ENCODE measurements at places on chromosomes 1 and 21. TPM values are rescaled to one million over a fixed set of nuclear protein-coding genes. Genes with fewer than 3 reads are reported as not detected.
A peak's percentile ranks its signal among the peaks of the same experiment; 100 is the strongest.

DNA sequence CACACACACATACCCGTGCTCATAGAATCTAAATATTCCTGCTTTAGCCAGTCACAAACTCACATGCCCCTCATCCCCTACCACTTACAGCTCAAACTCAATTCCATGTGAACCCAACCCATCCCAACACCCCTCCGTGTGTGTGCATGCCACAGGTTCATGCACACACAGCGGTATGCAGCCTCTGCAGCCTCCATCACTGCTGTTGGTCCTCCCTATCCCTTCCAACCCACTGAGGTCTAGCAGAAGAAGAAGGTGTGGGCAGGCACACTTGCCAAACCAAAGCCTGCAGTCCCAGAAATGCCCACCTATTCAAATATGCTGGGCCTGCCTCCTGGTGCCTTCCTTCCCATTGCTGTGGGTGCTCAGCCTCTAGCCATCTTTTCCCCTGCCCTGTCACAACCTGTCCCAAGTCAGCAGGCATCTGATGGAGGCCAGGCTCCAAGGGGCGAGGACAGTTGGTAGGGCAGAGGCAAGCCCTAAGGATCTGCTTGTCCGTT, 26.2 kb downstream of the SLC2A1 start:
- DNase-seq = no peak

DNA sequence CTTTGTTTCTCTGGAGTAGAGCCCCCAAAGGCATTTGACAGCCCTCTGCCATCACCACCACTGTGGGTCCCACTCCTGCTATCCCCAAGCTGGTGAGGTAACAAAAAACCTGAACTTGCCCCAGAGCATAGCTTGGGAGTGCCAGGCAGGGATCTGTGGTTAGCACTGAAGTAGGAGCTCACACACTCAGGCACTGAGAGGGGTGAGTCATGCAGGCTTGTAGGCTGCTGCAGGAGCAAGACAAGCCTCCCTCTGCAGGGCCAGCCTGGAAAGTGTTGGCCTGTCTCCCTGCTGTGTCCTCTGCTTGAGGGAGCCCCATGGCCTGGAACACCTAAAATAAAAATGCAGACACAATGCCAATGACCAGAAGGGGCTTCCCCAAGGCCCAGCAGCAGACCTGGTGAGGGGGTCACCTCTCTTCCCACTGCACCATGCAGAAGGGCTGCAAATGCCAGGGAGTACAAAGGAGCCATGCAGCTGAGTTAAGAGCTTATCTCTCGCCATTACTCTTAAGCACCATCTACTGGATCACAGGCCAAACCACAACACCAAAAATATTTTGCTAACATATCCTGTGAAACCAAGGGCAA, 108.9 kb upstream of the POGK start:
- no peak for DNase-seq

- no peak for DNase-seq
Observed at GRCh38 chr1:11538886-11539285, 59.9 kb downstream of the DISP3 start.

DNA sequence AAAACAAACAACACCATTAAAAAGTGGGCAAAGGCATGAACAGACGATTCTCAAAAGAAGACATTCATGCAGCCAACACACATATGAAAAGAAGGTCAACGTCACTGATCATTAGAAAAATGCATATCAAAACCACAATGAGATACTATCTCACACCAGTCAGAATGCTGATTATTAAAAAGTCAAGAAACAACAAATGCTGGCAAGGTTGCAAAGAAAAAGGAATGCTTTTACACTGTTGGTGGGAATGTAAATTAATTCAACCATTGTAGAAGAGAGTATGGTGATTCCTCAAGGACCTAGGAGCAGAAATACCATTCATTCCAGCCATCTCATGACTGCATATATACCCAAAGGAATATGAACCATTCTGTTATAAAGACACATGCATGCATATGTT, 419.6 kb downstream of the NEGR1 start:
- DNase-seq = no peak

Gene NUAK2
- 139 TPM for total RNA-seq

- DNase-seq = no peak
Observed at GRCh38 chr1:215777370-215777925, 210.3 kb downstream of the KCTD3 start.

GRCh38 chr1:237386362-237387143, 344.6 kb downstream of the RYR2 start:
- DNase-seq = no peak

DNA sequence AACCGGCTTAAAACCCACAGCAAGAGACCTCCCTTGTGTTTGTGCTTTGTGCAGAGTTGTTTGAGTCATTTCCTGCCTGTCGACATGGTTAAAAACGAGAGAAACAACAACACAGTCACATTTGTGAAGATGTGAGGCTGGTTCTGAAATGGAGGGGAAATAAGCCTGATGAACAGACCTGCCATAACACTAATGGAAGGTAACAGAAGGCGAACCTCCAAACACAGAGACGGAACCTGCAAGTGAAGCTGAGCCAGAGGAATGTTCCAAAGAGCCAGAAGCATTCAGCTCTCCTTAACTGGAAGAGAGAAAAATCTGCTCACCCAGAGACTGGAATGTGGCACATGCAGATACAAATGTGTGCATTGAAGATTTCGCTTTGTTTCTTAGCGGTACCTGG, 53.2 kb upstream of the RAVER2 start:
- no peak for DNase-seq

Gene TCP10L
- total RNA-seq = 1.1 TPM

GRCh38 chr1:173508541-173508940, 31.4 kb downstream of the PRDX6 start:
- DNase-seq = no peak

DNA sequence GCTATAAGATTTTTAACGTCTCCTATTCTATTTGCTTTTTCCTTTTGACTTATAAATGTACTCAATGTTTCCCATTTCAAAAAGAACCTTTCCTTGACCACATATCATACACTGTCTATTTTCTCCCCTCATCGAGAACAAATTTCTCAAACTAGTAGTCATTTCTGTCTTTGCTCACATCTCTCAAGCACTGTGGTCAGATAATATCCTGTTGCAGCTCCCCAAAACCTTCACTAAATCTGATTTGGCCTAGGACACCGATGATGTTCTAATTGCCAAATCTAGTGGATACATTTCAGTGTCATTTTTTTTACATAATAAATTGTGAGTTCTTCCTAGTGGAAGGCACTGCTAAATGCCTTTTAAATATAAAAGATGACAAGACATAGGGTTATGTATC, 19.4 kb downstream of the CXADR start:
- no peak for DNase-seq

- no peak for DNase-seq
Observed at GRCh38 chr1:13948888-13949391, 249.0 kb downstream of the PRDM2 start.

DNA sequence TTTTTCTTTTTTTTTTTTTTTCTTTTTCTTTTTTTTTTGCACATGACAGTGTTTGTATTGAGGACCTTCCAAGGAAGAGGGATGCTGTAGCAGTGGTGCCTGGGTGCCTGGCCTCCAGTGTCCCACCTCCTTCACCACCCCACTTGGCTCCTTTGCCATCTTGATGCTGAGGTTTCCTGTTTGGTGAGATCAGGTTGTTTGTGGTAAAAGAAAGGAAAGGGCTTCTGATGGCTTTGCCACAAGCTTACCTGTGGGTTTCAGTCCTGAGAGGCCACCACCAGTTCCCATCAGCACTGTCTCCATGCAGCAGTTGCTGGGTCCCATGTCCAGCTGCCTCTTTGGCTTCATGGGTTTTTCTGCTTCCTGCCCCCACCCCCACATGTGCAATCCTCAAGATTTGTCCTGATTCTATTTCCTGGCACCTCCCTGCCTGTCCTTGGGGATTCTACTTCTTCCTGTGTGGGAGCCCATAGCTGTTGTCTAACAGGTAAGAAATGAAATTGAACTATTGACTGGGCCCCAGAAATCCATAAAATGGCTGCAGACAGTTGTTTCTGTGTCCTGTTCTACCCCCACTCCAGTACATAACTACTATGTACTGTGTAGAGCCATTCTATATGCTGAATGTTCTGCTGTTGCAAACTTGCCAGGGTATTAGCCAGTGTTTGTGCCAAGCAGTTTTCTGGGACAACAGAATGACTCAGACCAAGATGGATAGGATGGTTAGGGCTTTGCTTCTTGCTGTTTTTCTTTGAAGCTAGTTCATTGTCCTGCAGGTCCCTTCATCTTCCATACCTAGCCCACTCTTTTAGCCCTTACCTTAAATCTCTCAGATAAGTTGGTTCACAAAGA, 4.2 kb upstream of the CCDC28B start:
- DNase-seq = no peak

Gene PGLYRP4
- 0.07 TPM for total RNA-seq

Gene FAM72D
- total RNA-seq = 1.5 TPM

- DNase-seq = no peak
Observed at GRCh38 chr1:14476170-14476955, 122.1 kb upstream of the KAZN start.

GRCh38 chr1:110106013-110106941, 6.0 kb upstream of the UBL4B start:
- DNase-seq = peak; percentile 35

DNA sequence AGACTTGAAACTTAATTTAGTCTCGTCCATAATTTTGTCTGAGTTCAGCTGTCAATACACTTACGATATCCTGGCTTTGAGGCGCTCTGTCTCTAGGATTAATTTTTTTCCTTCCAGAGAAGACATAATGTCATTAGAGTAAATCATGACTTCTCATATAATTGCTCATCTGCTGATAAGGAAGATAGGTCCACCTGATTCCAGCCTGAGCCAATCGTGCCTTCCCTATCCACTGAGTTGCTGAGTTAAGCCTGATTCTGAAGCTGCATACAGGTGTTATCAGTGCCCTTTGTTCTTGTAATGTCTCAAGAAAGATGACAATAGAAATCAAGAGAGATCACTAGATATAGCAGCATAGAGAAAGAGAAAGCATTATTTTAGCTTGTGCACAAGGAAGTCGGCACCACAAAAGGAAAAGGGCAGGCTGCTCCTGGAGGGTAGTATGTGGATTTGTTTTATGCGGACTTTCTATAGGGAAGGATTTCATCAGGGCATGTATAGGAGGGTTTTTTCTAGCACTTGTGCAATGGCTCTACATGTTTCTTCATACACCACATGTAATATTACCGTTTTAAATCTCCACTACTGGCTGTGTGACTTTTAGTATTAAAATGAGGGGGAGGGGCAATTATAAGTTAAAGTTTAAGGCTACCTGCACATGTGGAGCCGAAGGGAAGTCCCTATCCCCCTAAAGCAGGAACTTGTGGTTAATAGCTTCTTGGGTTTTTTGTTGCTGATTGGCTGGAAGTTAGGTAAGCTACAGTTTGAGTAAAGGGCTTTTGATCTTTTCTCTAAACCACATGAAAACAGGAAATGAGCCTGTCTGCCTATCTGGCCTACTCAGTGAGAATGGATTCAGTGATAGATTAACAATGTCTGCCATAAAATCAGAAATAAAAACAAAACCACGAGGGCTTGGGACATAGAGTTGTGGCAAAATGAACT, 133.4 kb downstream of the PLPPR5 start:
- peak; percentile 9 for DNase-seq
